A549 treated with ZK216348 at 1 μM for 4 hours (cell line): ENCODE measurements at places on chromosomes 3 and 15. TPM values are rescaled to one million over a fixed set of nuclear protein-coding genes. Genes with fewer than 3 reads are reported as not detected.

Gene CACNA1D
- 0.58 to 1.1 TPM (median 0.62 TPM) in 5 replicates for total RNA-seq

Gene CEMIP
- total RNA-seq: 0.82 to 1.8 TPM (median 1.2 TPM) in 5 replicates

Gene PLSCR2
- total RNA-seq: not detected in 5 replicates

Gene USP50
- not detected in 5 replicates for total RNA-seq

Gene GOLGA6B
- total RNA-seq: 0.15 to 0.16 TPM in 2 of 5 replicates, not detected in the others

Gene CNTN4
- total RNA-seq: not detected in 5 replicates

Gene TMEM207
- not detected in 5 replicates for total RNA-seq

Gene CD96
- total RNA-seq: not detected in 5 replicates

Gene GRAMD2A
- not detected in 5 replicates for total RNA-seq

Gene NAALADL2
- total RNA-seq: 0.24 TPM in 1 of 5 replicates, not detected in the others

Gene GNAT1
- 0.07 TPM in 1 of 5 replicates, not detected in the others for total RNA-seq

Gene HCLS1
- 0.11 to 0.19 TPM (median 0.18 TPM) in 3 of 5 replicates, not detected in the others for total RNA-seq

Gene MPI
- 28.1 to 34.6 TPM (median 31.0 TPM) in 5 replicates for total RNA-seq

Gene MYH15
- 0.12 to 0.23 TPM (median 0.15 TPM) in 5 replicates for total RNA-seq

Gene CX3CR1
- total RNA-seq: not detected in 5 replicates

Gene CASR
- not detected in 5 replicates for total RNA-seq

Gene MEGF11
- 0.18 to 0.86 TPM (median 0.44 TPM) in 5 replicates for total RNA-seq

Gene SEMA6D
- total RNA-seq: not detected in 5 replicates

Gene TMCO5A
- not detected in 5 replicates for total RNA-seq

Gene EPHB3
- total RNA-seq: 0.23 to 0.70 TPM (median 0.27 TPM) in 5 replicates

Gene SKOR1
- 0.05 to 0.08 TPM (median 0.06 TPM) in 4 of 5 replicates, not detected in the other for total RNA-seq

Gene COL6A5
- total RNA-seq: not detected in 5 replicates

Gene PEX5L
- total RNA-seq: not detected in 5 replicates

Gene CADPS
- total RNA-seq: not detected in 5 replicates

Gene SEMA7A
- 1.9 to 2.7 TPM (median 2.1 TPM) in 5 replicates for total RNA-seq

Gene ROBO2
- total RNA-seq: not detected in 5 replicates

Gene PPP4R2
- total RNA-seq: 29.5 to 64.8 TPM (median 34.0 TPM) in 5 replicates

Gene PPM1L
- 0.20 to 0.88 TPM (median 0.49 TPM) in 5 replicates for total RNA-seq

Gene ARPP21
- total RNA-seq: 0.07 to 0.13 TPM (median 0.07 TPM) in 3 of 5 replicates, not detected in the others

Gene KPNA1
- total RNA-seq: 58.1 to 72.8 TPM (median 68.1 TPM) in 5 replicates

Gene ACTC1
- 0.17 to 0.35 TPM (median 0.27 TPM) in 5 replicates for total RNA-seq

Gene SI
- not detected in 5 replicates for total RNA-seq

Gene HYKK
- total RNA-seq: 5.5 to 7.4 TPM (median 6.3 TPM) in 5 replicates

Gene HGD
- total RNA-seq: 15.7 to 20.7 TPM (median 20.0 TPM) in 5 replicates

Gene DTX3L
- 6.9 to 10.1 TPM (median 8.8 TPM) in 5 replicates for total RNA-seq

Gene RPL39L
- total RNA-seq: 45.8 to 55.3 TPM (median 52.5 TPM) in 5 replicates

Gene TEX55
- total RNA-seq: not detected in 5 replicates

Gene LYZL4
- total RNA-seq: not detected in 5 replicates

Gene KLHDC8B
- total RNA-seq: 4.4 to 6.3 TPM (median 5.8 TPM) in 5 replicates

Gene HTR3E
- total RNA-seq: not detected in 5 replicates

Gene GOLGA6A
- total RNA-seq: 0.06 TPM in 1 of 5 replicates, not detected in the others

Gene CD200
- total RNA-seq: not detected in 5 replicates

Gene POPDC2
- total RNA-seq: 0.13 to 0.73 TPM (median 0.37 TPM) in 4 of 5 replicates, not detected in the other

Gene C3orf80
- total RNA-seq: 1.5 to 2.1 TPM (median 1.8 TPM) in 5 replicates

Gene GOLGA8Q
- 0.14 TPM in 1 of 5 replicates, not detected in the others for total RNA-seq

Gene CD200R1
- 0.06 to 0.07 TPM in 2 of 5 replicates, not detected in the others for total RNA-seq

Gene GPR149
- total RNA-seq: not detected in 5 replicates

Gene ROPN1B
- not detected in 5 replicates for total RNA-seq
